ENCODE measurements at places on chromosomes 12 and 14.

DNA sequence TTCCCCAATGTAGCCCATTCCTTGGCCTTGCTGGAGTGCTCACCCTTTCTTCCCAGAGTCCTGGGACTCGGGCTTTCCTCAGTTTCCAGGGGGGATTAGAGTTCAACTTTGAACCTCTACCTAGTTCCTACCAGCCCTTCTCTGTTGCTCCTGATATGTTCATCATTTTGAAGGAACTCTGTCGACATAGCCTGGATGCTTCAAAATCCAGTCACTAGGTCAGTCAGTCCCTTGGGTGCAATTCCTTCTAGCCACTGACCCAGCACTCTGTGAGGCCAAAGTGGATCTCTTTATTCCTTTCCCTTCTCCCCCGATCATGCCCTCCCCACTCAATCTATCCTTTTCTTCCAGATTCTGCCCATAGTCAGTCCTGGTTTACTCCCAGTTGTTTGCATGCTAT, 72.3 kb upstream of the TMCC3 start:
- DNase-seq = no peak

DNA sequence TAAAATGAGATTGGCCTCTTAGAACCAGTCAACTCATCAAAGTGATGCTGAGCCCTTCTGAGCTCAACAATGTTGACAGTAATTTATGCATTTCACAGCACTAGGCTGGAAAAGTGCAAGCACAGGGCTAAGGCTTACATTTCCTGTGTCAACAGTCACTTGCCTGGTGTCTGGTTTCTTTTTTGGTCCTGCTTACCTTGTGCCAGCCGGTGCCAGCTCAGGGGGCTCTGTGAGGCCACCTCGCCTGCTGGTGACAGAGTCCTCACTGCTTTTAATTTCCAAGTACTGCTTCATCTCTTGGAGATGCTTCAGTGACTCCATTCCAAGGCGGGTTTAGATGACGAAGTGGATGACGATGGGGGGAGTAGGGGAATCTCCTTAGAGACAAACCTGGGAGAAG, 53.1 kb upstream of the KCNA1 start:
- no peak for DNase-seq

- DNase-seq = no peak
Observed at GRCh38 chr14:28966416-28967233, 200.0 kb downstream of the FOXG1 start.

GRCh38 chr14:101980700-101981099, 16.3 kb downstream of the DYNC1H1 start:
- no peak for DNase-seq

DNA sequence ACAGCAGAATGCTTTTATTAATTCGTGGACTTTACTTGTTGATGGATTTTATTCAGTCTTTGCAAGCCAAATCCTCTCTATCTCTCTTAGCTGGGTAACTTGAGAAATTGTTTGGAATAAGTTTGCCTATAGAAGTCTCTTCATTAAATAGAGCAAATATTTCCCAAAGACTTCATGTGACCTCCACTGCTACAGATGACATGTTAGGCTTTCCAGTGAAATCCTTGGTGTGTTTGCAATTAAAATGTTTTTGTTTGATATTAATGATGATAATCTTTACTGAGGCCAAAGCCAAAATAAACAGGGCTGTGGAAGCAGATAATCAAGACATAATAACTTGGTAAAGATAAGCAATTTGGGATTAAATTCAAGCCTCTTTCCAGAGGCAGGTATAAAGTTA, 4.4 kb downstream of the MYF6 start:
- no peak for DNase-seq

DNA sequence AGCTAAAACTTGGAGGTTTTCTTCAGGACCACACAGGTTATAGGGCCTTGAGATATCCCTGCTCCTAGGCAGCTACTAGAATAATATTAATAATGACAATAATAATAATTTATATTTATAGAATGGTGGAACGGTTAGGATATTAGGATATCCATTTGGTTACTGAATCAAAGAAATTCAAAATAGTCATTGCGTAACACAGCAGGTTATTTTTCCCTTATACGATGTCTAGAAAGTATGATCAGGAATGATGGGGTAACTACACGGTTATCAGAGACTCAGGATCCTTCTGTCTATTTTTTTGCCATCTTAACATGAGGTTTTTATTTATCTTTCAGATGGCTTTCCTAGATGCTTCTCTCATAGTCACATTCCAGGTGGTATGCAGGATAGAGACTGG, 39.0 kb downstream of the NEUROD4 start:
- no peak for DNase-seq

GRCh38 chr12:83040339-83040738, 353.6 kb downstream of the TMTC2 start:
- DNase-seq = no peak

DNA sequence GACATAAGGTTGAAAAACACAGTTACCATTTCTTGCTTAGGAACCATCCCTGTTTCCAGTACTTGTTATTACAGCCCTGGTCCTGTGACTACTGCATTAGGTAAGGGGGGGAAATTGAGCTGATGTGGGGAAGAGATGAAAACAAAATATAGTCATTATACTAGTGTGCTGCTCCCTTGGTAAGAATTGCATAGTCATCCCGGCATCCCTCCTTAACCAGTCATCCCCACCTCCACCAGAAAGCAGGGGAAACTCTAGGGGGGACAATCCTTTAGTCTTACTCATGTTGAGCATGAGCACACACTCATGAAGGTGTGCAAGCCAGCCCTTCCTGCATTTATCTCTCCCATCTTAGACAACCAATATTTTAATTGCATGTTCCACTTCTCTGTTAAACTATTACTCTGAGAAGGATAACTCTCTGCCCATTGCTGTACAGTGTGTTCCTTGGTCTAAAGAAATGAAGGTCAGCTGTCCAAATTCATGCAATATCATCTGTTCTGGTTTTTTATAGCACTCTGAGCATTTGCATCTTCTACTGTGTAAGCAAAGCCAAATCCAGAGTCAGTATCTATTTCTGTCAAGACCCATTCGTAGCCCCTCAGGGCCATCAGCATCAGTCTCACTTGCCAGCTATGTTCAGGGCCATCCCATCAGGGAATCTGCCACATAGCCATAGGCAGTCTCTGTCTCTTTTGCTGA, 46.8 kb downstream of the TMEM30B start:
- no peak for DNase-seq

DNA sequence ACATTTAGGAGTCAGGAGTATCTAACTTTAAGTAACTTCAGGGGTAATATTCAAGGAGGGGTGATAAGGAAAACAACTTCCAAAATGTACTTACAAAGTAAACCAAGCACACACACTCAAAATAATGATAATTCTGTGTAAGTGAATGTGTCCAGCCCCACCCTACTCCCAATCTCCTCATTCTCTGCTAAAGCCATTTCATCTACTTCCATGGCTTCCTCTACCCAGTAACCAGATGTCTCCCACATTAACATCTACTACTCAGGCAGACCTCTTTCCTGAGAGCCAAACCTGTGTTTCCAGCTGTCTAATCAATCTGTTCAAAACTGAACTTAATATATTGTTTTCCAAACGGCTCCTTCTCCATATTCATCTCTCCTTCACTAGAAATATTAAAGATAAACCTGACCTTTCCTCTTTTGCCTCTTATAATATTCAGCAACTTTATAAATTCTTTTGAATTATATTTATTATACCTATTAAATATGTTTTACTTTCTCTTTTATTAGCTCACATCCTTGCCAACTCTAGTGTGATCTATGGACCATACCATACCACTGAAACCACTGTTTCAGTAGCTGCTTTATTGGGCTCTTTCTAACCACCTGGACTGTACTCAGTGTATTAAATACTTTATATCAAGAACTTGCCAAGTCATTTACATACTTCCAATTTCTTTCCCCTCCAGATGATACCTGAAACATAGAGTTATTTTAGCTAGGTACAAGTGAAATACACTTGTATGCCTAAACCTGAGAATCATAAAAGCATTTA, 170.7 kb downstream of the PPFIA2 start:
- DNase-seq = no peak

DNA sequence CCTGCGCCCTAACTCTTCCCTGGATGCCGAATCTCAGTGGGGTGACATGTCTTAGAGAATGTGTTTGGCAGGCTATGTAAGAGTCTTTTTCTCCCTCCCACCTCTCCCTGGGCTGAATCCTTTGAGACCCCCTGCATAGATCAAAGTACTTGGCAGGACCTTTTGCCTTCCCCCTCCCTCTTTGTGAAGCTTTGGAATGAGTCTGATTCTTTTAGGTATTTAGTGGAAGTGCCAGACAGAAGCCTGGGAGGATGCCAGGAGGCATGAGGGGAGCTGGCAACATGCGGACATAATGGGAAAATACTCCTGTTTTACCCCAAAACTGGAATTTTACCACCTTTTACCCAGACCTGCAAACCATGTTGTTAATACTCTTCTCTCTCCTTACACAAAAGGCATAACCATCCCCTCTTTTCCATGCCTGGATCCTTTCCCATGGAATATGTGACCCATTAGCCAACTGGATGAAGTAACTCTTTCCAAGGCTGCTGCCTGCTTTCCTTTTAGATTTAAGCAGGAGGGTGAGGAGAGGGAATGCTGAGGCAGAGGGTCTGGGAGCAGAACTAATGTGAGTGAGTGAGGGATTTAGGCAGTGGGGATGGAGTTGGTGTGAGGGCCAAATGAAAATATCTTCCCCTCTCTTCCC, 41.7 kb downstream of the TTLL5 start:
- DNase-seq = no peak

DNA sequence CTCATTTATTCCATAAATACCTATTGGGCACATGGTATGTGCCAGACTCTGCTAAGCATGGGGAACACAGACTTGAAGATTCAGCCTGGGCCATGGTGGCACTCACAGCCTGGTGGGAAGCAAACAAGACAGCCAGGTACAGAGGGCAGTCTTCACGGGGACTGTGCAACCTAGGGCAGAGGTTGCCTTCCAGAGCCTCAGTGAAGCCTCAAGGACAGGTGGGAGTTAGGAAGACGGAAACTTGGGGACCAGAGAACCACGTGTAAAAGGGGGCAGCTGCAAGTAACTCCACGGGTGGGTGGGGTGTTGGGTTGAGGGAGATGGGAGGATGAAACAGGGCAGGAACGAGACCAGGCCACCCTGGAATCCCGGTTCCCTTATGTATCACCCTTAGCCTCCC, 980 bp upstream of the LTBR start:
- no peak for DNase-seq

DNA sequence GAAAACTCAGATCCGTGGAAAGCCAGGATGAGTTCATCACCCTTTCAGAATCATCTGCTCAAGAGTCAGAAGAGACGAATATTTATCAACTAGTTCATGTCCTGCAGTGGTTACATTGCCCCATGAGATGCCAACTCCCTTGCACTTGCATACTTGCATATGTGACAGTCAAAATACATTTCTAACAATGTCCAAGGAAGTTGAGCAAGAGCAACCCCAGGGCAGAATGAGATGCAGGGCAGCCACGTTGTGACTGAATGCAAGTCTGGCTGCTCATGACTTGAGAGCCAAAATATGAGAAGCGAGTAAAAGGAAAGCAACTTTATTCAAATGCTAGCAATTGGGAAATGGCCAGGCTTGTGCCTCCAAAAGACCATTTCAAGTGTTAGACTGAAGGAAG, 23.6 kb upstream of the UTP20 start:
- DNase-seq = no peak

DNA sequence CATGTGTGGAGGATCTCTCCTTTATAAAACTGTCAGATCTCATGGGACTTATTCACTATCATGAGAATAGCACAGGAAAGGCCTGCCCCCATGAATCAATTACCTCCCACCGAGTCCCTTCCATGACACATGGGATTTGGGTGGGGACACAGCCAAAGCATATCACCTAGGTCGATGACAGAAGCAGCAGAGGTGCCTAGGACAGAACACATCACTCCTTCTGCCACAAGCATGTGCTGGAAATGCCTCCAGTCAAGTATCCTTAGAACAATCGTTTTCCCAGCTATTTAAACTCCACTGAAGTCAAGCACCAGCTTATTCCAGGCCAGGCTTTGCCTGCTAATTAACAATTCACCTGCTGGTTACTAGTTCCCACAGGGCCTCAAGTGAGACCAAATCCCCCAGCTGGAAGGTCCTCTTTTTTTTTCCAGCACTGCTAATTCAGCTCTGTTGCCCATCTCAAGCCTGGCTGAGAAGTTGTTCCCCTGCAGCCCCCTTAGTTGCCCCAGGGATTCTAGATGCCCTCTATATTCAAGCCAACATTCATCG, 212.3 kb upstream of the NUDT4 start:
- DNase-seq = no peak

DNA sequence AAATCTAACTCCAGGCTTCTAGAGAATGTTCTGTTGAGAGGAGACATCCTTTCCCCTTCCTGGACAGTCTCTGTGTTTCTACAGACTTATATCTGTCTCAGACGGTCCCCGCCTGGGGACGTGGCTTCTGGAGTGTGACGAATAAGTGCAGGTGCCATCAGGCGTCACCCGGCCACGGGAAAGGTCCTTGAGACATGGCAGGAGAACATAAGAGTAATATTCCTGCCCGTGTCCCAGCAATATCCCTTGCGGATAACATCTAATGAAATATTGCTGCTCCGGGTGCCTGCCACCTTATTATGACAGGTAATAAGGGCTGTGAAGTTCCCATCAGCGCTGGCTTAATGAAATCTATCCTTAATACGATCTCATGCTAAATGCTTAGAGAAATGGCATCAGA, 139.6 kb downstream of the PIWIL1 start:
- DNase-seq = no peak

Data from stimulated activated CD4-positive, alpha-beta T cell treated with anti-CD3 and anti-CD28 coated beads, Interleukin-12 subunit alpha, Interleukin-12 subunit beta, amount 100 ng/mL, for 24 hours (primary cell).